NCI-H82 (cell line): ENCODE measurements at places on chromosomes 12 and 14.

DNA sequence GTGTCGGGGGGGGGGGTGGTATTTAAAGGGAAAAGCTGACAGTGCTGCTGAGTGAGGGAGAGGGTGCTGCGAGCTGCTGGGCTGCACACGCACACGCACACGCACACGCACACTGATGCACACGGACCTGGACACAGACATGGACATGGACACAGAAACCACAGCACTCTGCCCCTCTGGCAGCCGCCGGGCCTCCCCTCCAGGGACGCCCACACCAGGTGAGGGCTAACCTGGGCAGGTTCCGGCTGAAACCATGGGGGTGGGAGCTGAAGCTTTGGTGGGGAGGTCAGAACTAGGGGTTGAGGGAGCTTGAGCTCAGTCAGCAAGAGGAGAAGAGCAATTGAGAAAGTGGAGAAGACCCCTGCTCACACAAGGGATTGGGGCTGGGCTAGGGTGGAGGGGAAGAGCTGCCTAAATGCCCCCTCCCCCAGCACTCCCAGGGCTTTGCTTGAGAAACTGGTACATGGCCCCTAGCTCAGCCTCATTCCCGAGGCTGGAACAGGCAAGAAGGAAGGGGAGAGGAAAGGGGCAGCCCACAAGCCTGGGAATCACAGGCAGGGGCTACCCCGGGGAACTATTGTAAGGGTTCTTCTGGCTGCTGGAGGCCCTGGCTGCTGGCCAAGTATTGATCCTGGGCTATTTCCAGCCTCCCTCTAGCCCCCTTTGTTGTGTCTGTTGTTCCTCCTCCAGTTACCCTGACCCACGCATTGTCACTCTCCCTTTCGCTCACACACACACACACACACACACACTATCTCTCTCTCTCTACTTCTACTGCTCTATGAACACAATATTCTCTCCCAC, at the start of gene REM2:
Gene REM2, plus strand, starts transcription at position 50 of the 804 bp plus-strand sequence. Its CDS starts 66 bp downstream, at position 116.
- peak; percentile 49 for DNase-seq

GRCh38 chr12:2652401-2653081, 142.2 kb upstream of the FKBP4 start:
- no peak for DNase-seq

DNA sequence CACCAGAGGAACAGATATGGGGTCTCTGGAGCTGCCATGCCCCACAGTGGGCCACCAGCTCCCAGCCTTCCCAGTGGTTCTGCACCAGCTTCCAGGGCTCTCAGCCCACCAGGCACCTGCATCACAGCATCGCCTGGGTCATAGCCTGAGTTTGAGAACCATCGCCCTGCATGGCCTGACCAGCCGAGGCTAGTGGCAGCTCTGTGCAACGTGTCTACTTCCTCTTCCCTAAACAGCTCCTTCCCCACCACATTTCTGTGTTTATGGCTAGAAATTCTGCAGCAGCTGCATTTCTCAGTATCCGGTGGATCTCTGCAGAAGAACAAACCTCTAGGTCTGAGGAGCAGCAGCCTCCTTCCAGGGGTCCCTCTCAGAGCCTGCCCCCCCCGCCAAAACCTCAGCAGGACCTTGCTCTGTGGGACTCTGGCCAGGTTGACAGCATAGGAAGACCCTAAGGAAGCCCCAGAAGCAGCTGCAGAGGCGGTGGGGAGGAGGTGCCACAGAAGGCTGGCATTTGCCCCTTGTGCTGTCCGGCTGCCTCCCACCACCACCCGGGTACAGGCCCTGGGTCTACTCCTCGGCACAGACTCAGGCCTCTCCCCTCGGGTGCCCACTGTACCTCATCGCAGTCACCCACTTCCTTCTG, 47.7 kb downstream of the PSMA6 start:
- no peak for DNase-seq

DNA sequence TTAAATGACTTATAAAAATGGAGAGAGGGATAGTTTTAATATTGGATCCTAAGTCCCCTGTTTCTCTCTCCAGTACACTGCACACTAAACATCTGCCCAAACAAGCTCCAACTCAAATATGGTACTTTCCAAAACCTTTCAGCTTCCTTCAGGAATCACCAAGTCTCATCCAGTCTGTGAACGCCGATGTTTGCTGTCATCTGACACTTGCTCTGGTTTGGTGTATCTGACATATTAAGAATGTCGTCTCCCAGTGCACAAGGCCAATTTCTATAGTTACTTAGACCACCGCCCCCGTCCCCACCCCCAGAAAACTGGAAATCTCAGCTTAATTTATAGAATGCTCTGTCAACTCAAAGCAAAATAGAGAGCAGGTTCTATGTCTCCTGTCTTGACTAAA, 5.0 kb upstream of the MGP start:
- DNase-seq, result no peak

GRCh38 chr12:110004598-110004997, 5.4 kb downstream of the ANKRD13A start:
- DNase-seq, result no peak

- DNase-seq, result no peak
Measured at GRCh38 chr12:108232565-108232964, 103.5 kb downstream of the WSCD2 start.

GRCh38 chr12:54159140-54159539, 29.6 kb downstream of the SMUG1 start:
- DNase-seq, result peak; percentile 93

DNA sequence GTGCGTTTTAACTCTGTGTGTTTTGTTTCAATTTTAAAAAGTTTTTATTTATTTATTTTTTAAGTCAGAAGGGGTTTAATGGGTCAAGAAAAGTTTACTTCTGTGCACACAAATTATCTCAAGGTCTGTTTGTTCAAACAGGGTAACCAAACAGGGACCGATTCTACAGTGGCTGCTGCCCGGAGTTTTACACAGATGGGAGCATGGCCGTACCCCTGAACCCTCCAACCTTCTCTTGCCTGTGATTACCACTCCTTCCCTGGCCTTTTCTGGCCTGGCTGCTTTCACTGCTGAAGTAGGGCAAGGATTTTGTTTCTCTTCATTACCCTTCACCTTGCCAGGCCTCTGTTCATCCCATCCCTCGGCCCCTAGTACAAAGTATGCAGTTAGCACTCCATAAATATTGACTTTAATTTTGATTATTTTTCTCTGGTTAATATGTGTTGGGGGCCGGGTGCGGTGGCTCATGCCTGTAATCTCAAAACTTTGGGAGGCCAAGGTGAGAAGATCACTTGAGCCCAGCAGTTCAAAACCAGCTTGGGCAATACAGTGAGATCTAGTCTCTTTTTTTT, 15.8 kb upstream of the FBXL14 start:
- DNase-seq, result no peak

- DNase-seq, result peak; percentile 30
Measured at GRCh38 chr12:30450872-30451271, 244.8 kb downstream of the IPO8 start.

GRCh38 chr12:84760091-84760865, 152.3 kb downstream of the SLC6A15 start:
- peak; percentile 14 for DNase-seq

- no peak for DNase-seq
Measured at GRCh38 chr12:805022-805632, 52.7 kb downstream of the WNK1 start.

DNA sequence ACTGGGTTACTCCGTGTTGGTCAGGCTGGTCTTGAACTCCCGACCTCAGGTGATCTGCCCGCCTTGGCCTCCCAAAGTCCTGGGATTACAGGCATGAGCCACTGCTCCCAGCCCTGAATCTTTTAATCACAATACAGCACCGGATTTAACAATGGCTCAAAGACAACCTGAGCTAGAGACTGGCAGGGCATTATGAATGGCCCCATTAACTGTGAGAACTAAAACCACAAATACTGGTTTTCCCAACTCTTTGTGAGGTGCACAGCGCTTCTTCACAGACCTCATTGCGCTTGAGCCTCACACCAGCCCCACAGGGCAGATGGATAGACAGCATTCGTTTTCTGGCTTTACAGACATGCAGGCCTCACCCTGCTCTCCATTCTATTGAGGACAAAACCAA, 107.0 kb upstream of the FKBP4 start:
- DNase-seq, result no peak

DNA sequence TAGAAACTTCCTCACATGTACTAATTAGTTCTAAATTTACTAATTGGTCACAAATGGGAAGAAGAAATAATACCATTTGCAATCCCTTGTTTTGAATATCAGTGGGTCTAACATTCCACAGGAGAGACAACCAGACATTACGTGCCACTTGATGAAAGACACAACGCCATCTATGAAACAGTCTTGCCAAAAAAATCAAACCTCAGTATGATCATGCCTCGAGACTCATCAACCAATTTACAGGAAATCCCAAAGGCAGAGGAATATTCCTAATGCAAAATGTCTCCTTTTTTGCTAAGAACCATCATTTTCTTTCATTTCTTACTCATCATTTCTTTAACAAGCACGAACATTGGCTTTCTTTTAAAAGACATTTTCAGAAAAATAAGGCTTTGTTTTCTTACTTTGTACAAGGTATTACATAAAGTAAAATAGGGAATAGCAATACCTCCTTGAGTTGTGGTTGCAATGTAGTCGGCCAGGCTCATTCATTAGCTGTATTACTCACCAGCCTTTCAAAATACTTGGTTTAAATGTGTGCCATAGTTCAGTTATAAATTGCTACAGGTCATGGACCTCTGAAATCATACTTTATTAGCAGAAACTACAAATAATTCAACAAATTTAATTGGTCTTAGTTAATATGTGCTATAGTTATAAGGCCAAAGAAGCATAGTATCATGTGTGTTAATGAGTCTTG, 436.2 kb upstream of the FLRT2 start:
- DNase-seq, result no peak

DNA sequence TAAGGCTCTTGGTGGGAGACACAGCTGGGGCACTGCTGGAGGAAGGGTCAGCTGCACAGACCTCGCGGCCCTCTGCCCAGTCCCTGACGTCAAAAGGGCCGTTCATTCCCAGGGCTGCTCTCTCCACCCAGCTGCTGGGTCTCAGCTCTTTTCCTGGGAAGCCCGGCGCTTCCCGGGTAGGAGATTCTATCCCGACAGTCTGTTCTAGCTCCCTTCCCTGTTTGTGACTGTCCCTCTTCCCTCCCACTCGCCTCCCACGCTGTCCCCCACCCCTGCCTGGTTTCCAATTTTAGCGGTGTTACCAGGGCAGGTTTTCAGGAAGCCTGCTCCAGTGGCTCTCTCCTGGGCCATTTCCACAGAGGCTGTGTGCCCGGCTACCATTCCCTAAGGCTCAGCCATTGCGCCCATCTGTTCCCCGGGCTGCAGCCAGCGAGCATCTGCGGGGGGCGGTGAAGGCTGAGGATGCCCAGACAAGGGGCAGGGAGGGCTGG, 186.6 kb downstream of the CACNA1C start:
- DNase-seq, result peak; percentile 74

DNA sequence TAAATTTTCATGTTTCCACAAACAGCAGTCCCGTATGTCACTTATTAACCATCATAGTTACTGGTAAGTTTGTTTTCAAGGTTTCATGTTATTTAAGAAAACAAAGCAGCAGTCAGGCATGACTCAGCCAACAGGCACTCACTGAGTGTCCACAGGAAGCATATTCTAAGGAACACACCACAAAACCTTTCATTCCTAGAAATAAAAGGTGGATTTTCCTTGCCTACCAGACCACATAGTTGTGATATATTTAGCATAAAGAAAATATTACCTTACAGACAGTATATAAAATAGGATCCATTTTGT, 143.3 kb upstream of the AVPR1A start:
- DNase-seq, result no peak

DNA sequence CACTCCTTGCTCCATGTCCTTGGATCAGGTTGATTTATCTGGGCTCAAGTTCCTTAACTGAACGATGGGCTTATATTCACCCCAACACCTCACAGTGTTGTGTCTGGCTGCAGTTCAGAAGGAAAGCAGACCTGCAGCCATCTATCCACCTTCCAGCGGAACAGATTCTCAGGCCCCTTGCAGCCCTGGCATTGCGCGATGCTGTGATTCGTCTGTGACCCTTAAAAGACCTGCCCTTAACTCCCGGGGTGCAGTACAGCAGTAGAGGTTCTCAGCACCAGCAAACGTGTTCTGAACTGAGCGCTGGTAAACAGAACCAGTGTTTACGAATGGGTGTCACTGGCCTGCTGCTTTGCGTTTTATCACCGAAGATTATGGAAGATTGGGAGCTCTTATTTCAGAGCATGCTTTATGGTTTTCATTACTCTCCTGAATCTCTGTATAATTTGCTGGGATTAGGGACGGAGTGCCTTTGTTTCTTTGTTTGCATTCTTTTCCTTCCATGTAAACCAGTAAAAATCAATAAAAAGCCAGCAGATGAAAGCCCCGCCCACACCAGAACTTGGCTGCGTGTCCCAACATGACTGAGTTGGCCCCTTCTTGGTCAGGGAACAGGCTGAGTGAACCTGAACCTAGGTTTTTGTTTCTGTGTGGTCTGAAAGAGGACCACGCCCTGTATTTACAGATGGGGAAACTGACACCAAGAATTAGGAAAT, 286.7 kb upstream of the CRY1 start:
- no peak for DNase-seq

- no peak for DNase-seq
Measured at GRCh38 chr14:69324341-69324931, 64.5 kb downstream of the GALNT16 start.

- DNase-seq, result peak; percentile 20
Measured at GRCh38 chr12:108634341-108634751, 652 bp upstream of the SELPLG start.

DNA sequence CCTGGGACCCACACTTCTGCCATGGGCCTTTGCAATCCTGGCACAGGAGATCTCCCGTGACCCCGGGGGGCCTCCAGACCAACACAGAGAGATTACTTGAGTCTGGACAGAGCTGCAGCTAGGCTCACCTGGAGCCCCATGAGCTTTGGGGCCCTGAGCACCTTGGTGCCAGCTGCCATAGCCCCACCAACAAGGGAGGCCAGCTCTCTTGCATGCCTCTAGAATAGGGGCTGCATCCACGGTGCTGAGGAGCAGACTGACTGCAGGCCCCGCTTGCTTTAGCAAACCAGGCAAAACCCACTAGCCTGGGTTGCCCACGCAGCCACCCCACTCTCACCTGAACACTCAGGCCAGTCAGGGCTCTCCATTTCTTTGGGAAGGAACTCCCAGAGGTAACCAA, 3.7 kb upstream of the OR4N2 start:
- DNase-seq, result no peak

- no peak for DNase-seq
Measured at GRCh38 chr14:44941591-44941990, 20.2 kb downstream of the KLHL28 start.

- no peak for DNase-seq
Measured at GRCh38 chr12:64192644-64193444, 29.3 kb downstream of the KICS2 start.

DNA sequence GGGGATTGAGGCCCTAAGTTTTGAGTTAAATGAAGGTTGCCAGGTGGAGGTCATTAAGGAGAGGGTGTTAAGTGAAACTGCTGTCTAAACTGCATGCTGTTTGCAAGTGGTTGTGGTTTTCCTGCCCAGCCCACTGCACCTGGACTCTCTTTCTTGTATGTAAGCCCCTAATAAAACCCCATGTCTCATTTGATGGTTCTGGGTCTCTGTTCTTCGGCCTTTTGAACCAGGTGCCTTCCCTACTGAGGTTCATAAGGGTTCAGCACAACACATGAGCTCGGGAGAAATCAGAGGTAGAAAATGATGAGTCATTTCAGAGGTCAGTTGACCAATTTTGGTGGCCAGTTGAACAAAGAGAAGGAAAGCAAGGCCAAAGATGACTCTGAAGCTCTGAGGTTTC, 382.5 kb downstream of the RPS29 start:
- no peak for DNase-seq

- peak; percentile 36 for DNase-seq
Measured at GRCh38 chr14:88321692-88322503, 1.2 kb downstream of the KCNK10 start.

GRCh38 chr12:9124383-9125031, 8.8 kb upstream of the A2M start:
- DNase-seq, result no peak
